ENCODE measurements at places on chromosomes 13 and 19. TPM values are rescaled to one million over a fixed set of nuclear protein-coding genes. Genes with fewer than 3 reads are reported as not detected.

ADAMTS10 gene
- 184 TPM for total RNA-seq

DNA sequence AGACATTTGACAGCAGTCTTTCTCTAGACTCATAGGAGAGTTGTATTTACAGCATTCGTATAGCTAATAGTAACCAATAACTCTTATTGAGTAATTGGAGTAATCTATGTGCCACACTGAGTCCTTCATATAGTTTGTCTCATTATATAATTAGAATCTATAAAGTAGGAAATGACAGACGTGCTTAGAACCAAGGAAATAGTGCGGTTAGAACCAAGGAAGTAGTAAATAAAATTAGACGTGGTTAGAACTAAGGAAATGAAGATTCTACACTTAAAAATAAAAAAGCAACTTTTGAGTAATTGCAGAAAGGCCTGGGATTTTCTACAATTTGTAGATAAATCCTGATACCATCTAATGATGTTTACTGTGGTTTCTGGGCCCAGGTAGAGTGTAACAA, 107.8 kb upstream of the TNFSF11 start:
- no peak overlapping the region for H3K4me3 ChIP-seq
- no peak overlapping the region for H3K27ac ChIP-seq
- no peaks in the 10 kb centered on the region for H3K4me1 ChIP-seq
- H3K27me3 ChIP-seq = no peaks in the 10 kb centered on the region

- no peaks in the 10 kb centered on the region for H3K4me1 ChIP-seq
- H3K36me3 ChIP-seq = no peaks in the 10 kb centered on the region
- no peak for DNase-seq
- H3K4me3 ChIP-seq = no peak overlapping the region
- no peaks in the 10 kb centered on the region for H3K27me3 ChIP-seq
- no peak overlapping the region for H3K27ac ChIP-seq
Observed at GRCh38 chr13:70708775-70709174, 600.5 kb upstream of the KLHL1 start.

DNA sequence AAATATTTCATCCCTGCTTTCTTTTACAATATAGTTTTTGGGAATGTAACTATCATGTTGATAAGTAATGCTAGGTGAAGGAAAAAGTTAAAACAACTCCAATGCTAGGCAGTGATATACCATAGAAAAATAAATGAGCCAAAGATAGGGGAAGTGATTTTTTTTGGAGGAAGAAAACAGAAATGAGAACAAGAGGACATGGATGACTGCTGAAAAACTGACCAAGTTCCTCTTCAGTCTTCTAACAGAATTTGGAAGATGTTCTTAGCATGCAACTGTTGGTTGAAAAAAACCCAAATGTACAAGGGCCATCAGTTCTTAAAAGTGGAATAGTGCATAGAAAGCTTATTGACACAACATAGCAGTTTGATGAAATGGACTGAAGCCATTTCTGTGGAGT, 262.5 kb upstream of the STARD13 start:
- no peak for DNase-seq
- H3K27ac ChIP-seq = no peak overlapping the region
- no peak overlapping the region for H3K4me3 ChIP-seq

- no peaks in the 10 kb centered on the region for H3K27me3 ChIP-seq
- DNase-seq = no peak
- H3K27ac ChIP-seq = no peak overlapping the region
Observed at GRCh38 chr13:52999093-52999696, 29.4 kb upstream of the OLFM4 start.

DNA sequence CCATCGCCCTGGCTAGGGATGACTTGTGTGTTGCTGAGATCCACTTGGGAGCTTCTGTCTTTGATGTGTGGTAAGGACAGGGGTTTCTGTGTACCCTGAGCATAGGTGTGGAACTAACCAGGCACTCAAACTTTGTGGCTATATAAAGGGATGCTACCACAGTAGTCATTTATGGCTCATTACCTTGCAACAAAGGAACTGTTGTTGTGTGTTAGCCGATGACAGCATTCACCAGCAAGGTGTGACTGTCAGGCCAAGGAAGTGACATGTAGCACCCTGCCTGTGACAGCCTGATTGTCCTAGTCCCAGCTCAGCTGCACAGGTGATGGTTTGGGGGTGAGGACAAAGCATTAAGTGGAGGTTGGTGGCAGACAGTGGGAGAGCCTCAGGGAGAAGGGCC, 73.6 kb downstream of the COG3 start:
- no peaks in the 10 kb centered on the region for H3K4me1 ChIP-seq
- no peak overlapping the region for H3K27ac ChIP-seq
- H3K36me3 ChIP-seq = peaks cover 24% of the 10 kb centered on the region
- no peak overlapping the region for H3K4me3 ChIP-seq

KCTD12 gene
- total RNA-seq = 120 TPM

DNA sequence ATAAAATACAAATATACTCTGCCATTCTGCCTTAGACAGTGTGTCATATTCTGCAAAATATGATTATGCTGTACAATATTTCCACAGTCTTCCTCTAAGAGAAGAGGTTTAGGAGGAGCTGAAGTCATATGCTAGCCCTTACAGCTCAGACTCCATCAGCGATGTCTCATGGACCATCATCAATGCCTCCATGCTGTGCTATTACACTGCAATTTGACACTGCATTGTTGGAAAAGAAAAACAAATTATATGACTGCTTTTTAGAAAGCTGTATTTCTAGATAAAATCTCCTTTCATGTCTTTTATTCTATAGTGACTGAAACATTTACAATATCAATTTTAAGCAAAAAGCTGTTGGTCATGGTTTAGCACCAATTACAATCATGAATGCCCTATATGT, 1089.4 kb upstream of the MIR17HG start:
- no peak overlapping the region for H3K4me3 ChIP-seq
- no peaks in the 10 kb centered on the region for H3K27me3 ChIP-seq
- H3K36me3 ChIP-seq = no peaks in the 10 kb centered on the region
- no peaks in the 10 kb centered on the region for H3K4me1 ChIP-seq
- H3K27ac ChIP-seq = no peak overlapping the region
- DNase-seq = no peak

All from ascending aorta (tissue), 2 donors.